Activated naive CD4-positive, alpha-beta T cell treated with anti-CD3 and anti-CD28 coated beads, Interleukin-2, amount 50 U/mL, for 72 hours (primary cell): ENCODE measurements at places on chromosomes 6 and 20.

- DNase-seq: no peak
Measured at GRCh38 chr6:141925001-141925400, 207.7 kb upstream of the GJE1 start.

DNA sequence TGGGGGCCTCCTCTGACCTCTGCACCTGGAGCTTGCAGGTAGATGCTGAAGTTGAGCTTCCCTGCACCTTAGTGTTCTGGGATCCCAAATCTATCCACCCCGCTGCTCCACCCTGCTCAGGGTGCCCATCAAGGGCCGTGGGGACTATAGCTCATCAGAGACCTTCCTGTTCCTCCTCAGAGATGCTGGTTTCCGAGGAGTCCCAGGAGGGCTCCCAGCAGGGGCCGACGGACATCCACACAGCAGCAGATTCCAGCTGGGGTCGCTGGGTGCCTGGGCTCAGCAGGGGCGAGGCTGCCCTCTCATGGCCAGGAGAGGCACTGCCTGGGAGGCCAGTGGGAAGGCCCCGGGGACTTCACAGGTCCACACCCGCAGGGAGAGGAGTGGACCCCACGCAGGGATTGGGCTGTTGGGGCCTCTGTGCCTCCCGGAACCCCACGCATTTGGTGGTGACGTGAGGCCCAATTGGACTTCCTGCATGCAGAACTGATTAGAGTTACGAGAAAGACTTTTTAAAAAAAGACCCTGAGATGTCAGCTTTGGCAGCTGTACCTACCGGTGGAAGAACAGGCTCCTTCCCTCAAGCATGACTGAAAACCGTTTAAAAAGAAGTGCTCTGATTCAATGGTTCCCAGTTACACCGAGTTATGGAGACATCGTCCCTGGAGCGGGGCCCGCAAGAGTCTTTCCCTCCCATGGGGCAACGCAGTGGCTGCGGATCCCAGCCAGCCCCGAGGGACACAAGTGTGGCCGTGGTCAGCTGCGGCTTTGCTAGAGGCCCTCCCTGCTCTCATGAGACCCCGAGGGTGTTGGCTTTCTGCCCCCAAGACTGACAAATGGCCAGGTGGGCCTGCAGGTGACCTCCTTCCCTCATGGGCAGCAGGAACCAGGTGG lies 25.3 kb upstream of the SLCO4A1 start:
- DNase-seq: peak; percentile 81

DNA sequence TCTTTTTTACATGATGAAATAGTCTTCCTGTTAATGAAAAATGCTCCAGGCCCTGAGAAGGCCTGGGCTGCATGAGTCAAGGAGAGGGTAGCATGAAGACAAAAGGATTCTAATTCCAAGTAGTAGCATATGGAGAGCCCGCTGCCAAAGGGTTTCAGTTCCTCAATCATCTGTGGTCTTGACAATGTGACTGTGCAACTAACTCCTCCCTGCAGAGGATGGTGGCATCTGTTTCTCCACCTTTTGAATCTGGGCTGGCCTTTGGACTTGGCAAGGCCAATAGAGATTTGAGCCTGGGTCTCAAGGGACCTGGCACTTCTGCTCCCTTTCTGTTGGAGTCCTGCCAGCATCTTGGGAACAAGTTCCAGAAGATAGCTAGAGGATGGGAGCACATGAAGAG lies 35.1 kb upstream of the ANKEF1 start:
- no peak for DNase-seq

DNA sequence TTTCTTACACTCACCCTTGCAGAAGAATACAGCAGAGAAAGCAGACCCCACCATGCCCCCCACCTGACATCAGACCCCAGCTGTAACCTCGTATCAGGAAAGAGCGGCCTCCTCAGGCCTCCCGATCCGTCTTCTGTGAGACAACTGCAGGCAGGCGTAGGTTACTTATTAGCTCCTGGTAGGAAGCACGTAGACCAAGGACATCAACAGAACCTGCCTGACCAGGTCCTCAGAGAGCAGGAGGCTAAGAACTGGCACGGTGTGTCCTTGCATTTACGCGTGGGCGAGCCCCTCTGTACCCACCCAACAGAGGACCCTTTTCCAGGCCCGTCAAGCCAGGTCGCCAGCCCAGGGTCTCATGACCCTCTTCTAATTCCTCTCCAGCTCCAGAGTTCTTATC lies 51.0 kb downstream of the ABHD12 start:
- DNase-seq: no peak

- no peak for DNase-seq
Measured at GRCh38 chr6:54188846-54189245, 77.6 kb downstream of the MLIP start.

GRCh38 chr6:11495565-11496145 lies 41.9 kb upstream of the TMEM170B start:
- no peak for DNase-seq

DNA sequence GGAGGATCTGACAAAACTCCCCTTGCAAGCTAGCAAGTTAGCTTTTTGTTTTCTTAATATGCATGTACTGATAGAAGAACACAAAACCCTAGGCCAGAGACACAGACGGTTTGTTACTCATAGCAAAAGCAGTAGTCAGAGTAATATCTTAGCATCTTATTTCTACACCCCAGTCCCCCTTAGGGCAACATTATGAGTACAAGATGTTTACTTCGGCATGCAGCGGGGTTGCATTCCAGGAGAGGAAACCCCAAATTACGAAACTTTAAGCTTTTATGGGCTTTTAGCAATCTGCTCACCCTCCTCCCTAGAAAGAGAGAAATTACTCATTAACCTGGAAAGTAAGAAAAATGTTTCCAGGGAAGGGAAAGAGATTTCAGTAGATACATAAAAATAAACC lies 1286.9 kb downstream of the EPHA7 start:
- no peak for DNase-seq

- no peak for DNase-seq
Measured at GRCh38 chr6:2731281-2731909, 19.3 kb downstream of the MYLK4 start.

DNA sequence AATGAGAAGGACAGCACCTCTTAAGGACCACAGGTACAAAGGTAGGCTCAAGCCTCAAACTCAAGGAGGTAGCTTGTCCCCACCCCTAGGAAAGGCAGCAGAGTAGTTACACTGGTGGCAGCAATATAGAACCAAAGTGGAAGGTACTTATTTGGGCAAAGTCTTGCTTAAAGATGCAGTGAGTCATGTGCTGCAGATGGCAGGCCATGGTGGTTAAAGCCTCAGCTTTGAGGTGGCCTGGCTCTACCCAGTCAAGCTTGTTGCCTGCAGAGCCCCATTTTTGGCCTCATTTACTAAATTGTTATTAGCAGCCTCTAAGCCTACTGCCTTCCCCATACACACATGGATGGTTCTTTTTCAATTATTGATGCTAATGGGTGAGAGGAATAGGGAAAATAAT lies 146.0 kb downstream of the ELOVL4 start:
- DNase-seq: no peak

- no peak for DNase-seq
Measured at GRCh38 chr6:34547701-34548644, 8.2 kb downstream of the SPDEF start.

- DNase-seq: no peak
Measured at GRCh38 chr6:53192682-53193188, 44.1 kb upstream of the GCM1 start.

DNA sequence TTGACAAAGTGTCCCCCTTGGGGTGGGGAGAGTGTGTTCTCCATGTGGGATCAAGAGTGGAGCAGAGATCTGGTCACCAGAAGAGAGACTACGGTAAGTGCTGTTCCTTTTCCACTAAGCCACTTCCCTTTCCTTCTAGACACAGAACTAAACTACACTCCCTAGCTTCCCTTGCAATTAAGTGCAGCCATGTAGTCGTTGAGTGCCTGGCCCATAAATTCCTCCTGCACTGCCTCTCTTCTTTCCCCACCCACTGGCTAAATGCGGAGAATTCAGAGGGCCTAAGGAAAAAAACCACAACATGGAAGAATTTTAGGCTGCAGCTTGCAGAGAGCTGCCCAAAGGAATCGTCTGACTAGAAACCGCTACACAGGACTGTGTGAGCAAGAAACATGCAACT lies 1.5 kb downstream of the WDR27 start:
- no peak for DNase-seq

DNA sequence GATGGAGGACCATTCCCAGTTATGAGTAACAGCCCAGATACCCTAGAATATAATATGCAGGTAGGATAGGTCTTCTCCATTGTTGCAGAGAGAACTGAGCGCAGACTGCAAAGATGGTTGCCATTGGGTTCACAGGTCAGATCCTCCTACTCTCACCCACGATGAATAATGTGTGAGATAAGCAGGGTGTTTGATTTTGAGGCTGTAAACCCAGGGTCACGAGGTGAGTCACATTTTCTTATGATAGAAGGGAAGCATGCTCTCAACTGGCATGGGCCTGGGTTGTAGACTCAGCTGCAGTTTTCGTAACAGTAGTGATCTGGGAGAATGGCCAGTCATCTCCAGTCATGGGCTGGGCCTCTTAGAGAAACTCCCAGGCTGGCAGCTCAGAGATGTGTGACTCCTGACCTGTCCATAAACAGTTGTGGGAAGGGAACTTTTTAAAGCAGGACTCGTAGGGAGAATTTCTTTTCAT lies 74.2 kb downstream of the CD164 start:
- DNase-seq: peak; percentile 33

DNA sequence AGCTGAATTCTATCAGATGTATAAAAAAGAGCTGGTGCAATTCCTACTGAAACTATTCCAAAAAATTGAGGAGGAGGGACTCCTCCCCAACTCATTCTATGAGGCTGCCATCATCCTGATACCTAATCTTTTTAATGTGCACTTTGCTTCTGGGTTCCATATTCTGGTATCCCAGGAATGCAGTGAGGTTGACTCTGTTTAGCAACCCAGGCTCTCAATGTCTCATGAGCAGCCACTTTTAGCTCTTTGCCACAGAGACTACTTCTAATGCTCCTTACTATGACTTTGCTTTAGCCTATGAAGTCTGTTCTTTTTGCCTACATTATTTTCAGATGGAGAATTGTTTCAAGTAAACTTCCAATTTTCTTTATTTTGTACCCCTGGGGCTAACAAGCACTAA lies 185.5 kb upstream of the NRSN1 start:
- no peak for DNase-seq
